ENCODE measurements at places on chromosomes 2 and 18. TPM values are rescaled to one million over a fixed set of nuclear protein-coding genes. Genes with fewer than 3 reads are reported as not detected.

Gene MAIP1
- 13.0 TPM for total RNA-seq

Gene L3MBTL4
- 10.8 TPM for total RNA-seq

Gene SLC5A7
- total RNA-seq: 1.1 TPM

Gene CFAP65
- not detected for total RNA-seq

Gene ST8SIA3
- total RNA-seq: 5.5 TPM

Gene GPR45
- not detected for total RNA-seq

Gene ADCYAP1
- total RNA-seq: 2.3 TPM

Gene SULT6B1
- total RNA-seq: not detected
